ENCODE measurements at places on chromosomes 2 and 18.

GRCh38 chr18:73947180-73947921 is 200.3 kb downstream of the FBXO15 start:
- no peak for DNase-seq

- no peak for DNase-seq
Measured at GRCh38 chr2:98777710-98778109, 46.8 kb upstream of the MGAT4A start.

- no peak for DNase-seq
Measured at GRCh38 chr2:190584980-190585661, 50.6 kb upstream of the NEMP2 start.

DNA sequence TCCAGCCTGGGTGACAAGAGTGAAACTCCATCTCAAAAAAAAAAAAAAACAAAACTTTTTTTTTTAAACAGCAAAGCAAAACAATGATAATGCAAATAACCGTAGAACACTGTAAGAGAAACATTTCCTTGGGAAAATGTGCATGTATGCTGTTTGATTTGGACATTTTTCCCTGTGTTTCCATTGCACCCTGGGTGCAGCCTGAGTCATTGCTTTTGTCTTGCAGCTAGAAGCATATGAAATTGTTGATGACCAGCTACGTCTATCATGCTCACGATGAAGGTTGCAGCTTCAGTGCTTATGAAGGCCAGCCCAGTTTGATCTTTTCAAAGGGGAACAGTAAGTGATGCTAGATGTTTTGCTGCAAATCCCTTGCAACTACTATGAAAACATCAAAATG is 41.5 kb downstream of the MOGAT1 start:
- DNase-seq, result no peak

DNA sequence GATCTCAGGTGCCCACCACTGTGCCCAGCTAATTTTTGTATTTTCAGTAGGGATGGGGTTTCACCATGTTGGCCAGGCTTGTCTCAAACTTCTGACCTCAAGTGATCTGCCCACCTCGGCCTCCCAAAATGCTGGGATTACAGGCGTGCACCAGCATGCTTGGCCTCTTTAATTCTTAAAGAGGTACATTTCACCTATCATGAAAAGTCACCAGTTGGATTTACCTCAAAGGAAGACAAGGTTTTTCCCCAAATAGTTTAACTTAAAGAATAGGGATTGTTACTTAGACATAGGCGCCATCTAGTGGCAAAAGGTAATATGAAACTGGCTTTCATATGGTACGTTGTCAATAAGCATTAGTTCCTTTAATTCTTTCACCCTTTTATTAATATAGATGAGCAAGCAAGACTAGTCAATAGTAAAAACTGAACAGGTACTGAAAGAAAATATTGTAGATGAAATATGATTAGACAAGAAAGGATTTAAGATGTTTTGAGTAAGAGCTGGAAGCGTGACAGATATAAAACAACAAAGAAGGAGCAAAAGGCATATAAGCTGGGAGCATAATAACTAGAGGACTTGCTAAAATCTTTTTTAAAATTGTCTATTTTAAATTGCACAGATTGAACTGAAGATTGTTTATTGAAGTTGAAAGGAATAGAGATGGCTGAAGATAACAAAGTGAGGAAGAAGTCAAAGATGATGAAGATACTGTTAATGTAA is 35.0 kb upstream of the PSMD14 start:
- no peak for DNase-seq
